ENCODE measurements at places on chromosomes 2 and 18.
A peak's percentile ranks its signal among the peaks of the same experiment; 100 is the strongest.

DNA sequence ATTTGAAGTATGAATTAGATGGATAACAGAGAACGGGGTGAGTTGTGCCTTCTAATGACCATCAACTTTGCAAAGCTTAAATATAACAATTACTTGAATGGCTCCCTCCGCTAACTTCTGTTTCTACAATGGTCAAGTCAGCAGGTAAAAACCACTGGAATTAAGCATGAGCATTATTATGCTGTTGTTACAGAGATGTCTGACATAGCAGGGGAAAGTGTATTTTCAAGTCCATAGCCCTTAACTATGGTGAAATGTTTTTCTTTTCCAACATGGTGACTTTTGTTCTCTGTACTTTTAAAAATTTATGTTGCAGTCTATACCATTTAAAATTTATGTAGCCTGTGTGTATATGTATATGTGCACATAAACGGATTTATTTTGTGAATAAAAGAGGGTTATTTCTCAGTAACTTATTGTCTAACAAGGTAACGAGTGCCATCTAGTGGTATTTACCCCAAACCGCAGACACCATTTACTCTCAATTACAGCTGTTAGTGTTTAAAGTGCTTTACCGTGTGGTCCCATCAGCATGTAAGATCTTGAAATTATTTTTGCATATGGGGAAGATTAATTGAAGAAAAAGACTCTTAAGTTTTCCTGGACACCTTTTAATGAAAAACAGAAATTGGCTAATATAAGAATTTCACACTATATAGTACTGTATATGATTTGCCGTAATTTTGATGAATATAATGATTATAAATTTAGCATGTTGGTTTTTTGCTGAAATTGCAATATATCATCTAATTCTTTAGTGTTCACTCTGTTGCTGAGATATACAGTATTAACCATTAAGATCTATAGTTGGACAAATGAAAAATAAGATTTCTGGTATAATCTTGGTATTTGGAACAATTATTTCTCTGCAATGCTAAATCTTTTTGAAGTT is 78.2 kb downstream of the UBE2E3 start:
- peak; percentile 8 for DNase-seq

DNA sequence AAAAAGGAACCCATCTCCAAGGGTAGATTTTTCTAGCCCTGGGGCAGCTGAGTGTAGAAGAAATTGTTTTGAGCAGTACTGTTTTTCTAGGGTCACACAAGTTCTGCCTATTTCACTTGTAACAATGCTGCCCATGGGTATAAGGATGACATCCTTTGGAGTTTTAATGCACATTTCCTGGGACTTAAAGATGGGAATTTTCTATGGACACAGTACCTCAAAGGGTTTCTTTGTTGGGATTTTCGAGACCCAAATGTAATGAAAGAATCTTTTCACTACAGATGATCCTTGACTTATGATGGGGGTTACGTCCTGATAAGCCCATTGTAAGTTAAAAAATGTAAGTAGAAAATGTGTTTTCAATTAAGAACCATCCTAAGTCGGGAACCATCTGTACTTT is 31.8 kb downstream of the CDC42EP3 start:
- DNase-seq: no peak

GRCh38 chr2:223041527-223042109 is 10.4 kb upstream of the KCNE4 start:
- no peak for DNase-seq

GRCh38 chr18:34529358-34530335 is 180.5 kb upstream of the DTNA start:
- no peak for DNase-seq

DNA sequence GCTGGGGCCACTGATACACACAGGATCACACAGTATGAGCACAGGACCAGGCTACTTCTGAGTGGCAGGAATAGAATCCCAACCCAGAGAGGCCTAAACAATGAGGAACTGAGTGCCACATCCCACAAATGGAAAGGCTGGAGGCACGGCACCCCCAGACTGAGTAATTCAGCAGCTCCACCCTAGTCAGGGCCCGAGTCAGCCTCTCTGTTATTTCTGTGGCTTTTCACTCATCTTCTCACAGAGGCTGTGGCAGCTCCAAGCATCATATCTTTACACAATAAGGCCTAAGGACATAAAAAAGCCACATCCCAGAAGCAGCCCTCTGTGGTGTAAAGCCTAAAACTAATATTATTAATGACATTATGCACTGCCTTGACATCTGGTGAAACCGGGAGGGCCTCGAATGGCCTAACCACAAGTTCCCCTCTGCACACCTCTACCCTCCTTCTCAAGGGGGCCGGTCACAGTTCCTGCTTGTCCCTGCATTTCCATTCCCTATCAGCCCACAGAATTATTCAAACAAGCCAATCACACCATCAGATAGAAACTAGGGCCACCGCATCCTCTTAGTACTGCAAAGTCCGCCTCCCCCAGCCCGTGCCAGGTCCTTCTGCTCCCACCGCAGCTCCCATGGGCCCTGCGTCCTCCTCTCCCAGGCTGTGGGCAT is 12.5 kb upstream of the MAL start:
- no peak for DNase-seq

DNA sequence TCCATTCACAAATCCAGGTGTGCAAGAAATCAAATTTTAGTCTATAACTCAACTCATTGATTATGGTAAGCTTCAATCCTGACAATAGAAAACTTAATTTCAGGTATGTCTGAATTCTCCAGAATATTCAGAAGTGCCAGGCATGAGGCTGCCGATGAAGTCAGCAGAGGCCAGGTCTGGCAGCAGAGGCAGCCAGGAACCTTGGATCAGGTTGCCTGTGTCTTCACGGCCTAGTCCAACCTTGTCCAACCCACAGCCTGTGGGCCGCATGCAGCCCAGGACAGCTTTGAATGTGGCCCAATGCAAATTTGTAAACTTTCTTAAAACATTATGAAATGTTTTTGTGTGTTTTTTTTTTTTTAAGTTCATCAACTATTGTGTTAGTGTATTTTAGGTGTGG is 46.9 kb upstream of the ASPRV1 start:
- no peak for DNase-seq

- no peak for DNase-seq
Measured at GRCh38 chr2:207251022-207251421, 85.3 kb upstream of the KLF7 start.

DNA sequence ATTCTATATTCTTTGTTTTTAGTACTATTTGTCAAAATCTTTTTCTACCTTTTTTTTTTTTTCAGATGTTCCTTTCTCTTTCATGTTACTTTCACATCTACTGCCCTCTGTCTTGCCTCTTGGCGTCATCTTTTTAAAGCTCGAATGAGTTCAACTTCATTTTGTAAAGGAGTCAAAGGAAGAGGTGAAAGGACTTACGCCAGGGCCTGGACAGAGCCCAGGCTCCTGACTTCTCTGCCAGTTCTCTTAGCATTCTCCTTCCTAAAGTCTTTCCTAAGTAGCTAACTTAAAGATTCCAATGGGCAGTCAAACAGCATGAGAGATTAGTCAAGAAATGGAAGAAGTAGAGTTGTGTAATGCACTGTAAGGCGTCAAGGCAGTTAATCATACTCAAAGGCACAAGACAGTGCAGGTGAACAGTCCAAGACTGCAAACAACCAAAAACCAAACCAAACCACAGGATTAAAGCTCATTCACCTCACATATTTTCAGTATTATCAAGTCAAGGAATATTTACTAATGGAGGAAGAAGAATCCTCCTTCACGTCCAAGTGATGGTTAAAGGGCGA is 301.7 kb downstream of the TCF4 start:
- DNase-seq: peak; percentile 52

GRCh38 chr2:54194761-54195750 is 61.0 kb downstream of the TSPYL6 start:
- DNase-seq: no peak

- peak; percentile 35 for DNase-seq
Measured at GRCh38 chr18:58638441-58638840, 9.6 kb upstream of the ALPK2 start.

All from globus pallidus (tissue), 1 donor.